ENCODE measurements at places on chromosomes 12 and 14.

GRCh38 chr12:42474391-42474790, 115.2 kb downstream of the PRICKLE1 start:
- peak; percentile 68 for DNase-seq

GRCh38 chr14:90204516-90204915, 51.8 kb upstream of the PSMC1 start:
- no peak for DNase-seq

DNA sequence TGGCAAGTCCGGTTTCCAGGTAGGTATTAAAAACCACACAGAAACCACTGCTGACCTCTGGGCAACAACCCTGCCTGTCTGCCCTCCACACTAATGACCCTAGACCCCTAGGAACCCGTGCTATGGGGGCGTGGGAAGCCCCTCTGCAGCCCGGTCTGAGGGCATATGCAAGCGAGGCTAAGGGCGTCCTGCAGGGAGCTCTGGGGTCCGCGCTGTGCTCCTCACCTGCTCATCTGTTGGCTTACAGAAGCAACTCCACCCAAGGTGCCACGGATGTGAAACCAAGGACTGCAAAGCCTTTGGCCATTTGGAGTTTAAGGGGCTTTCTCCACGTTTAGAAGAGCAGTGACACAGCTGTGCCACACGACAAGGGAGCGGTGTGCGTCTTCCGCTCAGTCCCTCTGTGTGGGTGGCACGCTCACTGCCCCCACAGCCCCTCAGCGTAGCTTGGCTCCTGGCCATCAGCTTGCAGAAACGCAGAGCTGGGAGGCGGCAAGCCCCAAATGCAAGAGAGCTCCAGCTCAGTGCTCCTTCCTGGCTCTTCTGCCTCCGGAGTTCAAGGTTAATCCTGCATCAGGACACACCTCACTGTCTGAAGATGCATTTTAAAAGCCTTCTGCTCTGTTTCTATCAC, 18.4 kb downstream of the AMN start:
- no peak for DNase-seq

GRCh38 chr12:89433634-89434033, 81.3 kb upstream of the DUSP6 start:
- peak; percentile 90 for DNase-seq

DNA sequence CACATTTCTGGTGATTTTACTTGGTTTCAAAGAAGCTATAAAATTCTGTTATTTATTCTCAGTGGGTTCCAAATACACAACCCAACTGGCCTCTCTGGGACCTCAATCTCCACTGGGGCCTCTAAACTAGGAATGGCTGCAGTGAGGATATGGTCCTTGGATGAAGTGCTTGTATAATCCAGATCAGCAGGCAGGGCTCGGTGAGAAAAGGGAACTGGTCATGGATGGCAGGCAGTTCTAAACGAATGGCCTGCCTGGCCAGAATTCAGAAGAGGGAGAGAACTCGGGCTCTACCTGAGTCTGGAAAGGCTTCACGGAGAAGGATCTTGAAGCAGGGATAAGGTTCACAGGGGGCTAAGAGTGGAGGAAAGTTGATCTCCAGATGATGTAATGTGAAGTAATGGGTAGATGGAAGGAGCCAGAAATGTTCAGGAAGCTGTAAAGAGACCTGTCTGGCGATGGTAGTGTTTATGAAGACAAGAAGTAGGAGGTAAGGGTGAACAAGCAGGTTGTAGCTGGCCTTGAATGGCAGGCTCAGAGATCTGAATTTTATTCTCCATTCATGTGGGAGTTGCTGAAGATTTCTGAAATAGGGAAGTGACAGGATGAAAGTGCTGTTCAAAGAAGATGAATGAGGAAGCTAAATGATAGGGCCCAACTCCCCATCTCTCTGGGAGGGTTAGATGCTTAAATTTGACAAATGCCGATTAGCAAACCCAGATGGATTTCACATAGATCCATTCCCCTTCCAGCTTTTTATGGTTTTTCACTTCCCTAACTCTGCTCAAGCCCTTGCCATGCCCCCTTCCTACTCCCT, 31.5 kb upstream of the ANO6 start:
- DNase-seq: peak; percentile 60

DNA sequence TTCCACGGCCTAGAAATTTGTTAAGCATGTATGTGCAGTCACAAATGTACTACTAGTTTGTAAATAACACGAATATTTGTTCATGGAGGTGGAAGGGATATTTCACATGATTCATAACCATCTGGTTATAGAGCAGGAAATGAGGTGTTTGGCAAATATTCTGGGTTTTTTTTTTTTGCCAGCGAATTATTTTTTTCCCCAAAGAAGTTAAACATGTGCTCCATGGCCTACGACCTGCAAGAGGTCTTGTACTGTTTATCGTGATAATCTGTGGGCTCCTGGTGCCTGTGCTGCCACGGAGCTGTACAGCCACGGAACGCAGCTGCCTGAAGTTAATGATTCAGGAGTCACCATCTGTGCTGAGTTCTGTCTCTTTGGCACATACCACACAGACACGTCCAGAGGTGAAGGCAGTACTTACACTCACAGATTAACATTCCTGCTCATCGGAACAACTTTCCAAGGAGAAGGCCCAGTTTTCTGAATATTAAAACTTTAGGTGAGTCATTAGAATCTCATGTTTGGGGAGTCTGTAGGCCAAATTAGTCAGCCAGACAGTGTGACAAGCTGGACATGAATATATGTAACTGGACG, 156.3 kb downstream of the TMX1 start:
- DNase-seq: no peak

DNA sequence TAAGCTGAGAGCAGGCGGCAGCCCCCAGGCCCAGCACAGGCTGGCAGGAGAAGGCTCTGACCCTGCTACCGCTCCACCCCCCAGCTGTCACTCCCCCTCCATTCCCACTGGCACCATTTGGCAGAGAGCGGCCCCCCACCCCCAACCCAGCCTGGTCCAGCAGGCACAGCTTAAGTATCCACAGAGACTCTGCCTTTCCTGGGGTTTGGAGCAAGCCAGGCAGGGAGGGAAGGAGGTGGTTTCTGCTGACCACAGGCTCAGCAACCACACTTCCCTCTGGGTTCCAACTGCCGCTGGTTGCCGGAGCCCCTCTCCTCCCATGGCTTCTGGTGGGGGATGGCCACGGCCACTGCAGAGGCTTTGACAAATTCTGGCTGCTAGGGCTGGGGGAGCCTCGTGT, 30.5 kb upstream of the CCND2 start:
- peak; percentile 13 for DNase-seq

GRCh38 chr12:27521066-27521465, 2.9 kb upstream of the PPFIBP1 start:
- no peak for DNase-seq

GRCh38 chr14:75494896-75495295, 27.4 kb upstream of the BATF start:
- peak; percentile 67 for DNase-seq

GRCh38 chr14:106067935-106068334, 541.6 kb downstream of the TMEM121 start:
- DNase-seq: no peak

- no peak for DNase-seq
Measured at GRCh38 chr14:77763978-77764377, 3.0 kb upstream of the SNW1 start.

DNA sequence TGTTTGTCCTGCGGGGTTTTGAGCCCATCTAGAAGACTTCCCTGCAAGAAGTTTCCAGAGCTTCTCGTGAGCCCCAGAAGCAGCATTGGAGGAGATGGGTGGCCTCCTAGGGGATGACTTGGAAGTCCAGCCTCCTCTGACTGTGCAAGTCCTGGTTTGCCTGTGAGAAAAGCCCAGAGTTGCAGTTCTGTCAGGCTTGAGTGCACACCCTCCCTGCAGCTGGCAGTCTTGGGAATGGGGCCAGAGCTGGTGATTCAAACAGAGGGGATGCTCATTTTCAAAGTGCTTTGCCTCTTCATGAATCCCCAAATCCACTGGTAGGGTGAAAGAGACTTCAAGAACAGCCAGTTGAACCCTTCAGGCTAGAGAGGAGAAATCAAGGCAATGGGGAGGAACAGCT, 3.9 kb upstream of the PPP1R1A start:
- DNase-seq: no peak
